ENCODE measurements at places on chromosomes 2 and 18. TPM values are rescaled to one million over a fixed set of nuclear protein-coding genes. Genes with fewer than 3 reads are reported as not detected.

The DPP10 gene
- 2.1 TPM for total RNA-seq

DNA sequence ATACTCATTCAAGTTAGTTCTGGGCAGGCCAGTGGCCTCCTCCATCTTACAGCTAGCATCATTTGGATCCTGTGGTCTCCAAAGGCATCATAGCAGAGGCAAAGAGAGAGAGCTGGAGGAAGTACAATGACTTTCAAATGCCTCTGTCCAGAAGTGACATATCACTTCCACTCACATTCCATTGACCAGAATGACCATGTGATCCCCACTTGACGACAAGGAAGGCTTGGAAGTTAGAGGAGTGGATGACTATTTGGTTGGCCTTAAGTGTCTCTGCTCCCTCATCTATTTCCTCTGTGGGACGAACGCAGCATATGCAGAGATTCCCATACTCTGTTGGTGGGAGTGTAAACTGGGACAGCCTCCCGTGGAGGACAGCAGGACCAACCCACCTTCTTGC, 27.8 kb upstream of the MLPH start:
- no peak for DNase-seq

DNA sequence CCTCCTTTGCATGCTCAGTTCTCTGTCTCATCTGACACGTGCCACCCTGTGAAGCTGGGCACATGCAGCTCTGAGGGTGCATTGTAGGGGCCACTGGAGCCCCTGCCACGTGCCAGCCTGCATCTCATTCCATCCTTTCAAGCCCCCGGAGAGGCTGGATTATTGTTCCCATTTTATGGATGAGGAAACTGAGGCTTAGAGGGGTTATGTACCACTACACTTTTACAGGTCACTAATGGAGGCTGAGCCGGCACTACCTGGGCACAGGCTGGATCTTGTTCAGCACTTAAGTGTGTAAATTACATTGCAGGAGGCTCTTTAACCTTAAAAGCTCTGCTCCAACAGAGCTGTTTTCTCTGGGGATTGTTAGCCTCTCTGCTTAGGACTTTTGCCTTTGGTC, 47.5 kb downstream of the KCNIP3 start:
- no peak for DNase-seq

DNA sequence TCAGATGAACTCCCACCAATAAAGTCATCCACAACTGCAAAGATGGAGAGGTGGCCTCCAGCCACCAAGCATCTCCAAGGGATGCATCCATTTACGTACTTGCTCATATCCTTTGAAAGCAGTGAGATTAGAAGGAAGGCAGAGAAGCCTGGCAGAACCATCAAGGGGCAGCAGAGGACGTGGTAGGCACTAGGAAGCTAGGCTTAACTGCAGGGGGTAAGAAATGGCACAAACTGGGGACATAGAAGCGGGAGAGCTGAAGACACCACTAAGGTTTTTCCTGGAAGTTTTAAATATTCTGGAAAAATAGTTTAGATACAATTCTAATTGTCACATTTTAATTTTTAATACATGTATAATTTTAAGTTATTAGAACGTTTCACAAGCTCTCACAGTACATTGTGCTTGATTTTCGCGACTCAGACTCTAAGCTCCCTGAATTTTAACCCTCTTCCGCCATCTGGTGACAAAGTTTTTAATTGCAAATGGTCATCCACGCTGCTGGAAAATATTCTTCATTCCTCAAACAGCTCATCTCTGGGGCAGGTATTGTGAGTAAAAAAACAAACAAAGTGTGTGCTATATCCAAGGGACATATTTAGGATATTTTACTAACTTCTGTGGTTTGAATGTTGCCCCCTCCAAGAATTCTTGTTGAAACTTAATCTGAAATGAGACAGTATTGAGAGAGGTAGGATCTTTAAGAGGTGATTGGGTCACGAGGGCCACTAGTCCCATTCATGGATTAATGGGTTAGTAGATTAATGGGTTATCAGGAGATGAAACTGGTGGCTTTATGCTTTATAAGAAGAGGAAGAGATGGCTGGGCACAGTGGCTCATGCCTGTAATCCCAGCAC, 1.6 kb upstream of the PSTPIP2 start:
- DNase-seq: peak; percentile 70

- no peak for DNase-seq
Observed at GRCh38 chr18:24831871-24832665, 371.6 kb downstream of the HRH4 start.

DNA sequence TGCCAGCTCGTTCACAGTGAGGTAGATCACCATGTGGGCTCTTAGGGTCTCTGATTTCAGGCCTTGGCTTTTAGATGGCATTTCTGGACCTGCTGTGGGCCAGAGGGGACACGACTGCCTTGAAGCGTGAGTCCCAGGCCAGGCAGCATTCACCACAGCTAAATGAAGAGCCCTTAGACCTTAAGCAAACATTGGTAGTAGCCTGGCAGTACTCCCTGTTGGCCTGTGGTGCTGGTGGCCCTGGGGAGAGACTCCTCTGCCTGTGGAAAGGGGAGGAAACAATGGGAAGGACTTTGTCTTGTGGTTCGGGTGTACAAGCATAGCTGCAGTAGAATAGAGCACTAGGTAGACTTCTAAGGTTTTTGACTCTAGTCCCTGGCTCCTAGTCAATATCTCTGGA, 456.0 kb upstream of the DCC start:
- no peak for DNase-seq

All from neural crest cell (in vitro differentiated cells).